Activated naive CD4-positive, alpha-beta T cell treated with anti-CD3 and anti-CD28 coated beads, Interleukin-2, amount 10 ng/mL, durations not matched to agents 5 hours and 36 hours (primary cell): ENCODE measurements at places on chromosomes 12 and 14. TPM values are rescaled to one million over a fixed set of nuclear protein-coding genes. Genes with fewer than 3 reads are reported as not detected.

Gene CNTN1
- not detected for total RNA-seq

Gene BEGAIN
- total RNA-seq = 1.2 TPM

Gene NTS
- total RNA-seq = not detected

Gene ADCY4
- 4.5 TPM for total RNA-seq

Gene RBP5
- total RNA-seq = 2.1 TPM

Gene TEP1
- 48.1 TPM for total RNA-seq

Gene TMEM229B
- total RNA-seq = 12.2 TPM

Gene FUT8
- 70.7 TPM for total RNA-seq

Gene RTL1
- total RNA-seq = not detected

Gene SDR9C7
- not detected for total RNA-seq

Gene GLS2
- total RNA-seq = 1.7 TPM

Gene ACOT6
- total RNA-seq = not detected

Gene TMEM253
- total RNA-seq = not detected

Gene FBRSL1
- total RNA-seq = 62.4 TPM

Gene CEBPE
- 0.96 TPM for total RNA-seq

Gene TAS2R31
- total RNA-seq = 2.4 TPM

Gene KRT72
- 5.6 TPM for total RNA-seq

Gene ARL6IP4
- 162 TPM for total RNA-seq

Gene CLECL1
- total RNA-seq = 2.3 TPM

Gene STRAP
- 72.9 TPM for total RNA-seq

Gene SLCO1C1
- not detected for total RNA-seq

Gene LRFN5
- not detected for total RNA-seq

Gene SNRPF
- total RNA-seq = 33.7 TPM

Gene C12orf50
- 0.10 TPM for total RNA-seq

Gene KRT3
- not detected for total RNA-seq

Gene TMEM117
- 1.1 TPM for total RNA-seq

Gene PLCZ1
- total RNA-seq = not detected

Gene CLEC1A
- not detected for total RNA-seq

Gene TAS2R42
- total RNA-seq = not detected

Gene CPNE6
- total RNA-seq = not detected

Gene AICDA
- 0.43 TPM for total RNA-seq

Gene SMCO2
- total RNA-seq = 0.18 TPM
